Femur (tissue), 1 donor: ENCODE measurements at places on chromosomes 4 and X.

DNA sequence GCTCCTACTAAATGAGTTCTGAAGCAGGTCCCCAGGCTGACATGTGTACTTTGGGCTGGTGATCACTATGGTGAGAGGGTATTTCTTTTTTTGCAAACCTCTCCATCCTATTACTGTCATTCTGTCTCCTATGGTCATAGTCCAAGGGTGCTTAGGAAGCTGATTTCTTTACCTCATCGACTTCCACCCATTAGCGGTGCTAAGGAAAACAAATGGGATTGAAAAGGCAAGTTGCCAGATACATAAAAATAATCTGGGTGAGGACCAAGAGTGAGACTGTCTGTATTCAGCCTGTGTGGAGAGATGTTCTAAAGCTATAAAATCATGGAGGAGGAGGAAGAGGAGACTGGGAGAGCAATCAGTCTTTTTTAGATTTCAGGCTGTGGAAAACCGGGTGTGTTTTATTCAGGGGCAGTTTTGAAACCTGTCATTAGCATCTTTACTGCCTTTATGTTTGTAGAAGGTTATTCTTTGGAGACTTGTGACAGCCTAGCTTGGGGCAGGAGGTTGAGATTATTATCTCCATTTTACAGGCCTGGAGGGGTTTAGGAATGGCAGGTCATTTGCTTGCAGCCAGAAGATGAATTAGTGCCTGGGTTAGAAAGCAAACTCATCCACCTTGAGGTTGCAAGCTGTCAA, 1.9 kb downstream of the TMEM164 start:
- no peak for DNase-seq

GRCh38 chr4:76308548-76308947, 2.0 kb downstream of the STBD1 start:
- DNase-seq, result peak; percentile 43

DNA sequence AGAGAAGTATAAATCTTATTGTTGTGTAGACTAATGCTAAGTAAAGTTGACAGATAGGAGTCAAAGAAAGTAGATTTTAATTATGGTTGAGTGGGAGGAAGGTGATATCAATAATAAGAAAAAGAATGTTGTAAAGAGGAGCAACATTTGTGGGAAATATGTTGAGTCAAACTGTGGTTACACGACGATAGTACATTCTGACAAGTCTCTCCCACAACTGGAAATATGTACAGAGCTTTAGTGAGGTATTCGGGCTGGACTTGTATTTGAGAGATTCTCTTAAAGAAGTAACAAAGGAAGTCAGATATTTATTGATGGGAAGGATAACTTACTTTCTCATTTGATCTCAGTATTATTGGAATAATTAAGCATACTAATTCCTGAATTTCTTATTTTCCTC, 525.3 kb upstream of the MAGEB2 start:
- no peak for DNase-seq

DNA sequence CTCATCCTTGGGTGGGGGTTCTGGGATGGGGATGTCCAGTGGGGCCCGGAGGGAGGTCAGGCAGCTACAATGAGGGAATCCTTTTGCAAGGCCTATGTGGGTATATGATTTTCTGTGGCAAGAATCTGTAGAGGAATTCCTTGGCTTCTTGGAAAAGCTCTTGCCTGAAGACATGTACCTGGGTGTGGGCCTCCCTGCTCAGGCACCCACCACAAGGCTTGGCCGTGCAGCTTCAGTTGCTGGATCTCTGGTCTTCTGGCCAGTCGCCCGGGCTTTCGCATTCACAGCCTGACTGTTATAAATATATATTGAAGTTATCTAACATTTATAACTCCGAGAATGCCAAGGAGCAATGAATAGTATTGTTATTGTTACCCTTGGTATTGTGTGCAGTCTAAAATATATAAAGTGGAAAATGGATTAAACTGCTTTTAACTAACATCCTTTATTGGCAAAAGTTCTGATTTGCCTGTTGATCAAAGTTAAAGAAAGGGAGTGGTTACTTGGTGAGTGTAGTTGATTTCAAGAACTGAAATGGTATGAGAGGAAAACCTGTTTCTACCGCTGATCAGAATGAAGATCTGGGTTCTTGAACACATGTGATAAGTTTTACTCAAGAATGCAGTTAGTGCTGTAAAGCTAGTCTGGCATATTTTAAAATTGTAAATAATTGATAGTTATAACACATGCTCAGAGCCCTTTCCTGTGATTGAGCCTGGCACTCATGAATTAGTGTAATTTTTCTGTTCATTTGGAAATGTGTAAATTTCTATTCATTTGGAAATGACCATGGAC, 36.0 kb downstream of the PTTG2 start:
- no peak for DNase-seq

DNA sequence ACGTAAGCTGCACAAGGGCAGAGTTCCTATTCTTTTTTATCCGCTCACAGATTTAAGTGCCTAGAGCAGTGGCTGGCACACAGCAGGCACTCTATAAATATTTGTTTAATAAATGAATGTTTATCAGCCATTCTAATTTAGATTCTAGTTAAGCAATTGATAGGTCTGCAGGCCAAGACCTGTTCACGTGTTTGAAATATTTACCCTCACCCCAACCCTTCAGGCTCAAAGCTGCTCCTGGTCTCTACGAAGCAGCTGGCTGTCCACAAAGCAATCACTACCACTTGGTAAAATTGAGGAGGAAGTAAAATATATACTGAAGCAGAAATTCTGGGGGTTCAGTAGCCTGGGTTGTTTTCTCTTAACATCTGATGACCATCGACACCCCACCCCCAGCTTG, 158.1 kb downstream of the MGST2 start:
- DNase-seq, result no peak

DNA sequence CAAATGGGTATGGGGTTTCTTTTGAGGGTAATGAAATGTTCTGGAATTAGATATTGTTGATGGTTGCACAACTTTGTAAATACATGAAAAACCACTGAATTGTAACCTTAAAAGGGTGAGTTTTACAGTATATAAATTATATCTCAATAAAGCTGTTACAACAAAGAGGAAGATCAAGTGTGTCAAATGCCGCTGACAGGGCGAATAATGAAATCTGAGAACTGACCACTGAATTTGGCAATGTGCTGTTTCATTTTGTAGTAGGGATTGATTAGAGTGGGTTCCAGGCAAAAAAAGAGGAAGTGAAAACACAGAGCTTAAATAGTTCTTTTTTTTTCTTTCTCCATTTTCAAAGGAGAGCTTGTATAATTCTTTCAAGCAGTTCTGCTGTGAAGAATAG, 161.1 kb upstream of the NAP1L5 start:
- no peak for DNase-seq

DNA sequence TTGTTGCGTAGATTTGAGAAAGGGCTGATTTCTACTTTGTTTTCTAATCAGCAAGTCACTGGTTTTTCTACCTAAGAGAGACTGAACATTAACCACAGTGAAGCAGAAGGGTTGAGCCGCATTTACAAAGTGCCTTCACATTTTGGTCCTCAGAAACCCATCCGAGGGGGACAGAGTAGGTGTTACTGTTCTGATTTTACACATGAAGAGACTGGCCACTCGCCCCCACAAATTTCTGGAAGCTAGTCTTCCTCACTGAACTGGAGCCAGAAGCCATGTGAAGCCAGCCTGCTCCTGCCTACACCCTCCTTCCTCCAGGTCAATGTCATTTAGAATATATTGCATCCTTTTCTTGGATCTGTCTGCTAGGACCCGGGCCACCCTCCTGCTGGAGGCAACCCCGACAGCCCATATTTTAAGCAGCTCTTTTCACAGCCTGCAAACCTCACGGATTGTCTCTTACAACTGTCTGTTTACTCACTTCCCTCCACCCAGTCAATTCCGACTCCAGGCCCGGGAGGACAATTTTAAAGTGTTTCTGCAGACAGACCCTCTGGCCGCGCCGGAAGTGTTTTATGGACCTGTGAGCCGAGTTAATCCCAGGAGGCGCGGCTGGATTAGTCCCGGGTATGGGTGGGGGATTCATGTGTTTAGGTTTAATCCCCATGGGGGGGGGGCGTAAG, 73.2 kb upstream of the BCOR start:
- DNase-seq, result peak; percentile 36

GRCh38 chrX:154381271-154381670, 2.2 kb downstream of the EMD start:
- DNase-seq, result no peak

- peak; percentile 37 for DNase-seq
These were observed 144.4 kb downstream of the GLRA2 start for GRCh38 chrX:14673764-14674163.

GRCh38 chr4:85968945-85969819, 390.7 kb downstream of the MAPK10 start:
- no peak for DNase-seq

- DNase-seq, result no peak
These were observed 444.7 kb upstream of the FTHL17 start for GRCh38 chrX:31516527-31516926.

GRCh38 chr4:32503241-32503640, 1783.1 kb downstream of the PCDH7 start:
- DNase-seq, result no peak

DNA sequence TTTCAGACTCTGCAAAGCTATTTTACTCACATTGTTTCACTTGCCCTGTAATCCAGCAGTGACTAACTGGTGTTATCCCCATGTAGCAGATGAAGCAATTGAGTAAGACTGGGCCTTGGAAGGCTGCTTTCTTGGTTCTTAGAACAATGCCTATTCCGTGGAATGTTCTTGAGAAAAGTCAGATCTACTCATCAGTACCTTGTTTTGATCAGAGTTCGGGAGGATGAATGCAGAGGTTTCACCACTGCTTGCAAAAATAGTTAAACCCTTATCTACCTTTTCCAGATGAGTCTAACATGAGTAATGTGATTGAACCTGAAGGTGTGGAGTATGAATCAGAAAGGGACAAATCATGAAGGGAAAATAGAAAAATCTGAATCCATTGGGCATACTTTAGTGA, 1.8 kb downstream of the MAOB start:
- no peak for DNase-seq

DNA sequence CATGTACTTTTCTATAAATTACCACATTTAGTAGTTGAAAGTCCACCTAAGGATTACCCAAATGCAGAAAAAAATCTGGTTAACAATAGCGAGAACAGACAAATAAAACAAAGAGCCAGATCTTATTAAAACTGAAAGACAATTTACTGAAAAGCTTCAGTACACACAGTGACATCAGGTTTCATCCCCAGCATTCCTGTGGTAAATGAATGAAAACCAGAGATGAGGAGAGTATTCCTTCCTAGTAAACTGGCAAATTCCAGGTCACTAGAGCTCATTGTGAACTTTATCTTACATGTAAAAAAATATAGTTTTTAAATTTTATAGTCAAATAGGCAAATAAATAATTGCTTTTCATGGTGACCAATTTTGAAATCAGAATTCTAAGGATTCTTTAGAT, 1290.5 kb downstream of the ADGRL3 start:
- DNase-seq, result no peak

DNA sequence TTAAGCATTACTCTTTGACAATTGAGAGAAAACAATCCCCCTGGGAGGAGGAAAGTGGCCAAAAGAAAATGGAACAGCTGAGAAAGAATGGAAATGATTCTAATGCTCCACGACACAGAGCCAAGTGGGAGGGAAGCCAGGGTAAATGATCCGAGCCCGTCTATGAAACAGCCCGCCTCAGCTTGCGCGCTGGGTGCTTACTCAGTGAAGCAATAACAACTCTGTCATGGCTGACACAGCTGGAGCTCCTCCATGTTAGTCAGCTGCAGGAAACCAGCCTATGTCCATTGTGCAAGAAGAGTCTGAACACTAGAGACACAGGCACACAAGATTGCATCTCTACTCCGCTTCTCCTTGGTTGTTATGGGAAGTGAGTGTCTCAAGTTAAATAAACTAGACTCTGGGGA, 19.3 kb downstream of the NOA1 start:
- peak; percentile 94 for DNase-seq

- no peak for DNase-seq
These were observed 46.2 kb downstream of the SMARCA5 start for GRCh38 chr4:143559757-143560147.

DNA sequence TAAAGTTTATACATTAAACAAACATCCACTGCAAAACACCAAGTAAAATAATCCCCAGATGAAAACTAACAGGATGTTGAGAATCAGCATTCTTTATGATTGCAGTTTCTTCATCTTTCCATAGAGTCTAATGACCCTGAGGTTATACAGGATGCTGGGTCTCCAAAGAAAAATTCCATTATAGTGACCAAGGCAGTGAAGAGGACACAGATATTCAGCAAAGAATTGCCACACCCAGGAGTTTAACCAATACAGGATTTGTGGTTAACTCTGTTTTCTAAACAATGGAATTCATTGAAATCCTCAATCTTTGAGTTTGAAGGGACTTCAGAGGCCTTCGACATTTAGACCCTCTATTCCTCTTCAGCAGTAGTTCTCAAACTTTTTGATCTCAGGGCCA, 76.2 kb upstream of the ESX1 start:
- DNase-seq, result no peak

DNA sequence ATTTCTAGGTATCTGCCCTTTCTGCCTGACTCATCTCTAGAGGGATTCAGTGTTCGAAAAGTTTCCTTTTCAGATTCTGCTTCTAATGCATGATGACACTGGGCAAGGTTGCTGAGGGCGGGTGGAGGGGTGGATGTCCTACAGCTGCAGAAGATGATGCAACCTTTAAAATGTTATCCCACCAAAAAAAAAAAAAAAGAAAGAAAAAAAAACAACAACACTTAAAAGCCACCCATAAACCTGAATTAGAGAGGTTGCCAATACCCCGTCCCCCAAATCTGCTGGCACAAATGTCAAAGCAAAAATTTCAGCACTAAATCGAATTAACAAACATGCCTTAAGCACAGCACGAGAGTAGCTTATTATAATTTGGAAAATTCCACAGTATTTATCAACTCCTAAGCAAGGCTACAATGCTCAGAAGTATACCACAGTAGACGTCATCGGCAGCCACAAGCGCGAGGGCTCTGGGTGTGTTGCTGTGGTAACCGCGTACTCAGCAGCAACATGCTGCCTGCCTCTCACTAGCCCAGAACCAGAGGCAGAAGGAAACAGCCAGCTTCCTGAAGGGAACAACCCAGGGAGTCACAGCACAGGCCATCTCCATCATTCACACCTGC, 167.5 kb upstream of the MAP3K15 start:
- peak; percentile 83 for DNase-seq

DNA sequence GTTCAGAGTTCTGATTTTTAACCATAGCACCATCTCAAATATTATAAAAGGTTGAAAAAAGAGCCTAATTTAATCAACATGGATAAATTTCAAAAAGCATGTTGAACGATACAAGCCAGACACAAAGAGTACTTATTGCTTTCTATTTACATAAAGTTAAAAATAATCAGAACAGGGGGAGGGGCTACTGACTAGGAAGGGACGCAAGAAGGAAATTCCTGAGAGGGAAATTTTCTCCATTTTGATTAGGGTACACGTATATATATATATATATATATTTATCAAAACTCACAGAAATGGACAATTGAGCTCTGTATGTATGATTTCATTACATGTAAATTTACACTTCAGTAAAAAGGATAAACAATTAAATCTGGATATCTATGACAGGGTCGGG, 482 bp upstream of the MBTPS2 start:
- no peak for DNase-seq

- no peak for DNase-seq
These were observed 50.0 kb upstream of the PASD1 start for GRCh38 chrX:151513472-151513871.
